HepG2 (cell line): ENCODE measurements at places on chromosomes 3 and 15.

DNA sequence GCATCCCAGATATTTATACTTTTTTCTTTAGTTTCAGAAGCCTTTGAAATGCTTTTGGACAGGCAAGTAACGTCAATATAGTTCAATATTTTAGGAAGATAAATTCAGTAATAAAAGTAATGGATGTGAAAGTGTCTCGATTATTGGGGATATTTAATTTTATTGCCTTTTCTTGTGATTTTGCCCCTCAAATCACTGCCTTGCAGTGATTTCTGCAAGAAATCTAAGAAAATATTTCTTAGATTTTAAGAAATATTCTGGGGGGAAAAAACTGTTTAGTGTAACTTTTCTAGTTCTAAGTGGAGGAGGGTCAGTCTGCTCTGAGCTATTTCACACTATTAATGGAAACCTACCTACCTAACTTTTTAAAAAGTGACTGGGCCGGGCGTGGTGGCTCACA is 33.6 kb downstream of the MGA start:
- no peak for DNase-seq

GRCh38 chr3:58749948-58750347 is 83.4 kb upstream of the FAM3D start:
- DNase-seq, result no peak

DNA sequence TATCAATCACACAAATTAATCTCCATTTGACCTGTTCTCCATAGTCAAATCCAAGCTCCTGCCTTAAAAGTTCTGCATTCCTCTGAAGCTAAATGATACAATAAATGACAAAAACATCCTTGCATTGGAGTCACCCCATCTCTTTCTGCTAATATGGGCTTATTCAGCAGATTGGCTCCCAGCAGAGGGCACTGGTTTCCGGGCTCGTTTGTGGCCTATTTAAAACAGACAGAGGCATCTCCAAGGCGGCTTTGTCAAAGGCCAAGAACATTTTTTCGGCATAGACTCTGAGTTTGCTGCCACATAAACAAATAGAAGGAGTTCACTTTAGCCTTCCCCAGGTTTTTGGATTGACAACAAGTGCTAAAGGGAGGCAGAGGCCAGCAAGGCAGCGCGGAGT is 204.4 kb upstream of the RASGRP1 start:
- no peak for DNase-seq

GRCh38 chr3:159902546-159903314 is 85.9 kb upstream of the IL12A start:
- DNase-seq, result no peak

GRCh38 chr15:57792724-57793449 is 86.4 kb downstream of the POLR2M start:
- no peak for DNase-seq

GRCh38 chr3:79368403-79368802 is 399.4 kb downstream of the ROBO1 start:
- DNase-seq, result no peak

DNA sequence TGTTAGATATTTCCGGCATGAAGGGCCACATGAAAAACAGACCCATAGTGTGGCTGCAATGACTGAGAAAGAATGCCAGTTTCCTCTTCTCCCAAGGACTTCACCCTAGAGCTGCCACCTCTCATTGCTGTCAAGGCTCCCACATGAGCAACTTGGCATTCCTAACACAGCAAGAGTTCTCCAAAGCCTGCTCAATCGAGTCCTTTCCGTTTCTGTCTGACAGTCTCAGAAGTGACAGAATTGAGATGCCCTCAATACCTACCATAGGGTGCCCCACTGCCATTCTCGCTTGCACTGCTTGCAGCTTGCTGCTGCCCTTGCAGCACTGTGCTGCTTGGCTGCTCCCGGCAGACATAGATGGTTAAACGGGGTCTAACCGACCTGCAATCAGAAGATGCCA is 44.3 kb downstream of the UBP1 start:
- no peak for DNase-seq

DNA sequence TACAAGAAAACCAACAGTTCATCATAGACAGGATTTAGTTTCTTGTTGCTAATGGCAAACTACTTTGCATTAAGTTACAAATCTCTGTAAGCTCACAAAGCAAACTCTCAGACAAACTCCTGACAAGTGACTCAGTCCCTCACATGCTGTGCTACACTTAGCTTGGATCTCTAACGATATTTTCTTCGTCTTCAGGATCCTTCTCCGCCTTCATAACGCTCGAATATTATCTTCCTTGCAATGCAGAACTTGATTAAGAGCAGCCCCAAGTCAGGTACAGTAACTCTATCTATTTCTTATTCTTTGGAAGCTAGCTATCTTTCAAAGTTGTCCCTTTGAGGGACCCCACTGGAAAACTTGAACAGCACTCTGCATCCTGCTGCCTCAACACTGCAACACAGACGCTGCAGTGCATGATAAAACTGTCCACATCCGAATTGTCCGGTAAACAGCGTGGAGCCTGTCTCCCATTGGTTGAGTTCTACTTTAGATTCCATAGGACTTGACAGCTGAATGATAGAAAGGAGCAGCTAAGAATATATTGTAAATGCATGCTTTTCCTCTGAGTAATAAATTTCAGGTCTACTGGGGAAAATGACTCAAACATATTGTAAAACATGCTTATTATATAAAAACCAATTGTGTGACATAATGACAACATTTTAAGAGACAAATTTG is 61.3 kb downstream of the UACA start:
- DNase-seq, result no peak

GRCh38 chr3:73637042-73637441 is 12.3 kb upstream of the PDZRN3 start:
- DNase-seq, result no peak

DNA sequence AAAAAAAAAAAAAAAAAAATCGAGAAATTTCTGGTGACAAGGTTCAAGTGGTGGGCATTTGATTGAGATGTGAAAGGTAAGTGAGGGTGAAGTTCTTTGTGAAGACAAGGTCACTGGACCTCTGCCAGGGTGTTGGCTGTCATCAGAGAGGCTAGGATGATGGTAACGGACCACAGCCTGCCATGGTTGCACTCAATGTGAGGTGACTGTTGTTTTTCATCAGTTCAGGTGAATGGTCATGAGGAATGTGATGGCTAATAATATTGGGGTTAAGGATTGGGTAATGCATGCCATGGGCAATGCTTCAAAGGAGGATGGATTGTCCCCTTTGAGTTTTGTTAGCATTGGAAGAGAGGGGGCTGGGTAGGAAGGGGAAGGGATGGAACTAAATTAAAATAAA is 4.3 kb upstream of the ALPK3 start:
- no peak for DNase-seq

DNA sequence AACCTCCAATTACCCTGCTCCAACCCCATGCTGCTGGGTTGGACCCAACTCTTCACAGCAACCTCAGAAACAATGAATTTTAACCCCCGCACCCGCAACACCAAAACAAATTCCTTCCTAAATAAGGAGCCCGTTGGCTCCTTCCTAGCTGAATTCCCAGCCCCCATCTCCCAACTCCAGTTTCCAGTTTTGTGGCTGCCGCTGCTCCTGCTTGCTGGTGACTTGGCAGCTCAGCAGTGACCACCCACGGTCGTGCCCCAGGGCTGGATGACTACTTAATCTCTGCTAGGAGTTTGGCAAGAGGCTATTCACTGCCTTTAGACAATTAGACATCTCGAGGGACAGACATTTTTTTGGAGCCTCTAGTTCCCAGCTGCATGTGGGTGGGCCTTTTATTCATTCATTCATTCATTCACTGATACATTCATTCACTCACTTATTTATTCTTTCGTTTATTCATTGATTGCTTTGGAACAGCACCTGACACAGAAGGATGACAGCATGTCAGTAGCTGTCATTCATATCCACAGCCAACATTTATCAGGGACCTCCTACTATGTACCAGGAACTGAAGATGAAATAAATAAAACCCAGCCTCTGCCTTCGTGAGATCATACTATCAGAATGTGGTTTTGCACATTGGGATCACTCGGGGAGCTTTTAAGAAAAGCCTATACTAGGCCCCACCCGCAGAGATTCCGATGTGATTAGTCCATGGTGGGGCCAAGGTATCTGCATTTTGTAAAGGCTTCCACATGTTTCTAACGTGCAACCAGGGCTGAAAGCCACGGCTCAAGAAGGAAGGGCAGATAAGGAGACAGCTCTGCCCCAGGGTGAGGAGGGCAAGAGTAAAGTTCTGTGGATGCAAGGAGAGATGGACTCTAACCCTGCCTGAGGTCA is 256.5 kb downstream of the SHQ1 start:
- no peak for DNase-seq

- DNase-seq, result peak; percentile 40
These were observed 50.7 kb downstream of the XYLB start for GRCh38 chr3:38397320-38397719.

DNA sequence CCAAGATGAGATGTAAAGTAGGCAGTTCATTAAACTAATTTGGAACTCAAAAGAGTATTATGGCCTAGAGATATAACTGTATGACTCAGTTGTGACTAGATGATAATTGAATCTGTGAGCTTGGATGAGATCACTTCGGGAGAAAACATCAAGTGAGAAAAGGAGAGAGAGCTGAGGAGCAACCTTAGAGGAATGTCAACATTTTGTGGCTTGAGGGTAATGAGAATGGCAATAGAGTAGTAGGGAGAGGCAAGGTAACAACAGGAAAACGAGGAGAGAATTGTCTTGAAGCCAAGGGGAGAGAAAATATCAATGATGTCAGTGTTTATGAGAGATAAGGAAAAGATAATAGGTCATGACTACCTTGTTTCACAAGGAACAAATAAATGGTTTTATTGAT is 580.2 kb downstream of the NLGN1 start:
- no peak for DNase-seq

DNA sequence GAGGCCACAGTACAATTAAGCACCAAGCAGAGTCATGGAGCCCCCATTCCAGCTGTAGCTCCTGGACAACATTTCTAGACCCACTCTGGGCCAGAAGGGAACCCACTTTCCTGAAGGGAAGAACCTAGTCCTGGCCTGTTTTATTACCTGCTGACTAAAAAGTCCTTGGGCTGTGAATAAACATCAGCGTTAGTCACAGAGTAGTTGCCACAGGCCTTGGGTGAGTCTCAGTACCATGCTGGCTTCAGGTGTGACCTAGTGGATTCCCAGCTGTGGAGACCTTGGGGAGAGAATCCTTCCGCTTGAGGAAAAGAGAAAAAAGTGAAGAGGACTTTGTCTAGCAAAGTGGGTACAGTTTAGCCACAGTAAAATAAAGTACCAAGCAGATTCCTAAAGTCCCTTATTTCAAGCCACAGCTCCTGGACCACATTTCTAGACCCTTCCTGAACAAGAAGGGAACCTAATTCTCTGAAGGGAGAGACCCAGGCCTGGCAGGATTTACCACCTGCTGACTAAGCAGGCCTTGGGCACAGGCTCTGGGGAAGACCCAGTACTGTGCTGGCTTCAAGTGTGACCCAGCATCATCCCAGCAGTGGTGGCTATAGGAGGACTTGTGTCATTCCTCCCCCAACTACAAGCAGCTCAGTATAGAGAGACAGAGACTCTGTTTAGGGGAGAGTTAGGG is 118.3 kb upstream of the KCNH8 start:
- DNase-seq, result no peak

- DNase-seq, result no peak
These were observed 194.8 kb upstream of the PFN2 start for GRCh38 chr3:150165396-150166094.

GRCh38 chr3:154584041-154584440 is 154.1 kb upstream of the GPR149 start:
- peak; percentile 1 for DNase-seq

GRCh38 chr3:131540143-131540542 is 37.4 kb upstream of the MRPL3 start:
- no peak for DNase-seq

- no peak for DNase-seq
These were observed 6.2 kb downstream of the ESYT3 start for GRCh38 chr3:138440596-138440995.

DNA sequence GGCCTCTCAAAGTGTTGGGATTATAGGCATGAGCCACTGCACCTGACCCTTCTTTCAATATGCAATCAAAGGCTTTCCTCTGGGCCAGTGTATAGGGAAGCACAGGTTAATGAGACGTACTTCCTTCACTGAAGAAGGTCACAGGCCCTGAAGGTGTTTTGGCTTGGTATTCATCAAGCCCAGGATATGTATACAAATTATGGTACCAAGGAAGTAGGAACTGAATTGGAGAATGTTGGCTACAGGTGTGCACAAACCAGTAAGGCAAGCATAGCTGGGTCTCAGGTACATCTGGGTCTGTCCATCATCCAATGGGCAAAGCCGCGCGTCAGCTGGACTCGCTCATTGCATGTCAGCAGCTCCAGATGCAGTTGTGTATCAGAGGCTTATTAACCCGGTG is 237.9 kb downstream of the ADAMTS17 start:
- no peak for DNase-seq

DNA sequence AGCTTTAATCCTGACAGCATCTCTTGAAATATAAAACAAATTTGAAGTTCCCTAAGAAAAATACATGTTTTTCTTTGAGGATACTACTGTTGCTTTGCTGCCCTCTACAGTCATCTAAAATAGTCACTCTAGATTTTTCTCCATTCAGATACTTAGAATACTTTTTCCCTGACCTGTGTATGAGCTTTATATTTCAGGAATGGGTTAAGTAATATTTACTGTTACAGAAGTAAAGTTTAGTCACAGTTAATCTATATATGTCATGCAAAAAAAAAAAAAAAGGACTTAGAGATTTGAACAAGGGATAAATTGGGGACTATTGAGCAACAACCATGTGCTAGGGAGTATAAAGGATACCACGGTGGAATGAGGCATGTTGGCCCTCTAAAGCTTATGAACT is 8.8 kb downstream of the NECTIN3 start:
- peak; percentile 39 for DNase-seq

DNA sequence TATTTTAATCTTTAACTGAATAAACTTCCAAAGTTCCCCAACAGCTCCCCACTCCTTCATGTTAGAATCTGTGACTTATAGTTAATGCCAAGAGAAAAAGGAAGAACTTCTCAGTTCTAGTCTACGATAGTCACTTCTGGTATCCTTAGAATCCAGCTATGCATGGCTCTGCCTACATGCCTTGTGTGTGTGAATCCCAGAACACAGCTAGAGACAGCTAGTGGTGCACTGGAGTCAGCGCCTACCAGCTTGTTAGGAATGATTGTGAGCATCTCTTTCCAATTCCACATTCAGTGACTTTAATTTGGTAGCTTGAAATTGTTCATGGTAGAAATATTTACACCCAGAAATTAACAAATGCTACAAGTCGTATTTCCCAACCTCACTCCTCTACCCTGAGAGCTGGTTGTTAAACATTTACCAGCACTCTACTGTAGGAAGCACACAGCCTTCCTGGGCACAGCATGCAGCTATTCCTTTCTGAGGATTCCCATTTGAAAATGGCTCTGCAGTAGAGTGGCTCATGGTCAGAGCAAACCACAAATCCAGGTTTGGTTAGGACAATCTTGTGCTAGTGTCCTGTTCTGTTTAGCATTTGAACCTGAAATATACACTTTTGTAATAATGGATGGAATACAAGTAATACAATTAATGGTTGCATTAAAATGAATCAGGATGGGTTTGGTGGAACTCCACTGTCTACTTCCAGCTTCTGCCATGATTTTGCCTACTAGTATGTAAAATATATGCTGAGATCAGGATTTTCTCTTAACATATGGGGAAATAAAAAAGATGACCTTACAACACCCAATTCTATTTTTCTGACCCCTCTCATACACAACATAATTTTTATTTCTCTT is 371.0 kb upstream of the GBE1 start:
- peak; percentile 41 for DNase-seq
